CD4-positive, alpha-beta T cell treated with Interferon gamma for 1 hour (primary cell): ENCODE measurements at places on chromosomes 2 and 18.

- no peak for DNase-seq
Observed at GRCh38 chr2:239889641-239890121, 135.5 kb downstream of the NDUFA10 start.

DNA sequence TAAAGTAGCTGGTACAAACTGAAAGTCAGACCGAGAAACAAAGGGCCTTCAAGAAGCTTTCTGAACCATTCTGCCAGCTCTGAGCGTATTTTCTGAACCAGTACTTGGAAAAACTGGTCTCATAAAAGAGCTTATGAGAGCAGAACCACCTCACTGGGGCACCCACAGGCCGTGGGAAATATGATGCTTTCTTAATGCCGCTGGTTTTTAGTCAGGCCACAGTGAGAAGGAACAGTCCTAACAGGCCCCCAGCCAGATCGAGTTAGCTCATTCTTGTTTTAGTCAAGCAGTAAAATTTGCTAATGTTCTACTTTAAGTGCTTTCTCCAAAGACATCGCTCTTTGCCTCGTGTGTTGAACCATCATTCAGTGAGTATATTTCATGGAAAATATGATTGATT lies 12.7 kb upstream of the NOSTRIN start:
- no peak for DNase-seq

- no peak for DNase-seq
Observed at GRCh38 chr2:206918263-206918662, 21.1 kb upstream of the CPO start.

DNA sequence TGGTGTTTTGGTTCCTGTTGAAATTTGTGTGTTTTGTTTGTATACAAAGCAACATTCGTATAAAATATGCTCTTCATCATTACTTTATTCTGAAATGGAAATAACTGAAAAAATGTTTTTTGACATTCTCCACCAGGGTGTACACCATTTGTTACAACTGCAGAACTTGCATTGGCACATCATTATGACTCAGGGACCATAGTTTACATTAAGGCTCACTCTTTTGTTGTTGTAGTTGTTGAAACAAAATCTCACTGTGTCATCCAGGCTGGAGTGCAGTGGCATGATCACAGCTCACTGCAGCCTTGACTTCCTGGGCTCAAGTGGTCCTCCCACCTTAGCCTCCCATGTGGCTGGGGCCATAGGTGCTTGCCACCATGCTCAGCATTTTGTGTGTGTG lies 676.6 kb downstream of the TDRD15 start:
- DNase-seq: no peak

DNA sequence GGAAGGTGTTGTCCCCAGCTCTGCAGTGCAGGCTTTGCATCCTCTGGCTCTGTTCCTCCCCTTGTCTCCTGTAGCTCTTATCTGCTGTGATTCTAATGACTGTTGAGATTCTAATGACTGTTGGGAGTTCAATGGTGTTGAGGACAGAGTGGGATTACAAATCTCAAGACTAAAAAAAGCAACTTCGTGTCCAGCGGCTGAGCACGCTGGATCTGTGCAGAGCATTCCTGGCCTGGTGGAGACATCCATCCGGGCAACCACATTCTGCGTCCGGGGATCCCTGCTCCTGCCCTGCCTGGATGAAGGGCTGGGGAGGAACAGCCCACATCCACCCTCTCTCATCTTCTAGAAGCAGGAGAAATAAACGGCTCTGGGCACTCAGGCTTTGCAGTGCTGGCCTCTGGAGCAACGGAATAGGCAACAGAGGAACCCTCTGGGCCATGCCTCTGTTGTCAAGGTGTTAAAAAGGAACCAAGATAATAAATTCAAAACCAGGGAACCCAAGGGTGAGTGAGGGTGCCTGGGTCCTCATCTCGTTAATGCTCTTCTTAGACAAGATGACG lies 106.7 kb upstream of the ASB18 start:
- no peak for DNase-seq

- no peak for DNase-seq
Observed at GRCh38 chr18:21444465-21445212, 155.9 kb downstream of the ESCO1 start.

DNA sequence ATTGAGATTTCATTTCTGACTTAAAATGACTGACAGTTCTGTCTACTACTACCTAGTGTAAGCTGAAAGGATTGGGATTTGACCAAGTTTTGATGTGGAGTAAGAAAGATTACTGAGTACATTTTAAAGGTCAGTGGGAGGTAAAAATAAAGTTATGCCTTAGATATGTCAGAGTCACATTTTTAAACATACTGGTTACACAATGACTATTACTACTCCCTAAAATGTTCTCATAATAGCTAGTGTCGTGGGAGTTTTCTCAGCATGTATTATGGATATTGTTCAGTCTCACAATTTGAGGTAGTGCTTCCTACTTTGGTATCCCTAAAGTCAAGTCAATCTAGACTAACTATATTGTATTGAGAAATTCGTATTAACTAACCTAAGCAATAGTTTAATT lies 1092.5 kb downstream of the LRP1B start:
- no peak for DNase-seq

- DNase-seq: peak; percentile 37
Observed at GRCh38 chr2:28394331-28394877, 1.7 kb downstream of the FOSL2 start.

DNA sequence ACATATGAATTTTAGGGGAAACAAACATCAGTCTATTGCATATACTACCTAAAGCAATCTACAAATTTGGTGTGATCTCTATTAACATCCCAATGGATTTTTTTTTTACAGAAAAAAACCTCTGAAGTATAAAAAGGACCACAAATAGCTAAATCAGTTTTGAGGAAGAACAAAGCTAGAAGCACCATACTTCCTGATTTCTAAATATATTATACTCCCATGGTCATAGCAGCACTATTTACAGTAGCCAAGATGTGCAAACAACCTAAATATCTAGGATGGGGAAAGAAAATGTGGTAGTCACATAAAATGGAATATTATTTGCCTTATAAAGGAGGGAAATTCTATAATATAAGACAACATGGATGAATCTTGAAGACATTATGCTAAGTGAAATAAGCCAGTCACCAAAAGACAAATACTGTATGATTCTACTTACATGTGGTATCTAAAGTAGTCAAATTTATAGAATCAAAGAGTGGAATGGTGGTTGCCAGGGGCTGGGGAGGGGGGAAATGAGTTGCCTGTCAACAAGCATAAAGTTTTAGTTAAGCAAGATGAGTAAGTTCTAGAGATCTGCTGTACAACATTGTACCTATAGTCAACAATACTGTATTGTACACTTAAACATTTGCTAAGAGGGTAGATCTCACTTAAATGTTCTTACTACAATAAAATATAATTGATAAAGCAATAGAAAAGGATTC lies 17.6 kb upstream of the CASP8 start:
- no peak for DNase-seq

DNA sequence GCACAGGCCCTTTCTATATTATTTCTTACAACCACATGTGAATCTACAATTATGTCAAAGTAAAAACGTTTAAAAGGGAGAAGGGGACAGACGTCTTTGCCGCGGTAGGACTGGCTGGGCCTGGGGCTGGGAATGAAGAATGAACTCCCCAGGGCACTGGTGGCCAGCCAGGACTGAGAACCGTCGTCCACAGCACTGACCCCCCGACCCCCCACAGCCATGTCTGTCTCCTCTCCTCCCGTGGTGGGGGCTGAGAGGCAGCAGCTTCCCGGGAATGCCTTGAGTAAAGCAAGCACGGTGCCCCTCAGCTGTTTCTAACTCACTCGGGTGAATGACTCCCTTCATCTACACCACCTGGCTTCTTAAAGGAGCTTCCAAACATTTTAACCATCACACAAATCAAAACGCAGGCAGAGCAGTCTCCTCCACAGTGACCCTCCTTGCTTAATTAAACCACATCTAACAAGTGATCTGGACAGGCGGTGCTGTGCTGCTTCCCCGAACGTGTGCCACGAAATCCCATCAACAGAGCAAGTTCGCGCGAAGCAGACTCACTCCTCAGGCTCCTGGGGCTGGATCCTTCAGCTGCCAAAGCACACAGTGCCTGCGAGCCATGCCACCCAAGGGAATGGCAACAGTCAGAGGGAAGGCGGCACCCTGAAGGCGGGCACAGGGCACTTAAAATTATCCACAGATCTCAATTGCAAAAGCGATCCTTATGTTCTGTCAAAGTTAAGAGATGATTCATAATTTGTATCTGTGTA lies 217.7 kb downstream of the EIPR1 start:
- no peak for DNase-seq

GRCh38 chr2:47778698-47779425 lies 4.1 kb upstream of the MSH6 start:
- no peak for DNase-seq

DNA sequence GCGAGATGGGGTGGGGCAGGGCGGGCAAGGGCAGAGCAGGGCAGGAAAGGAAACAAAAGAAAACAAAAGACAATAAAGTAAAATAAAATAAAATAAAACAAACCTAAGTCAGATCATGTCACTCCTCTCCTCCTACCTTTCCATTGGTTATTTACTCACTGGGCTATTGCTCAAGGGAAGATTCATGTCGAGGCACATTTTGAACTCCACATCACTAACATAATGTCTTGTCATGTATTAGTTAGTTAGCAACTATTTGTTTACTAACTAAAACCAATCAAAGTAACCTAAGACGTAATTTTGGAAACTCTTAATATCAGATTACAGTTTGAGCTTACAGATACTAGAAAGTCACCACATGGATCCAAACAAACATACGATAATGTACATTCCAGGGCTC lies 2.2 kb downstream of the C1D start:
- no peak for DNase-seq

DNA sequence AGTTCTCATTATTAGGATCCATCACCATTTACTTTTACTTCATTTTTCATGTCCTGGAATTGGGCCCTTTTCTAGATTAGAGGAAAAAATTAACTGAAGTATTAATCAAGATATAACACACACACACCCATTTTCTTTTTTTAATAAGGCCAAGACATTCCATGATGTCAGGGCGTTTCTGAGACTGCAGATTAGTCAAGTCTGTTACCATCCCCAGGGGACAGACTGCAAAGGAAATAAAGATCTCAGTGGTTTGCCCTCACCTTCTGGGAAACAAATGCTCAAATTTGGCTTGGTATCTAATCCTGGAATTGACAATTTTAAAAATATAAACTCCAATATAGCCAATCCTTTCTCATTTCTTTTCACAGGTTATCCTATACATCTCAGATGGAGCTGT lies 27.4 kb downstream of the RMP24 start:
- no peak for DNase-seq

- no peak for DNase-seq
Observed at GRCh38 chr18:43525169-43525568, 247.9 kb upstream of the SYT4 start.

- DNase-seq: no peak
Observed at GRCh38 chr2:40130251-40130994, 321.5 kb downstream of the SLC8A1 start.

- DNase-seq: no peak
Observed at GRCh38 chr18:34834897-34835296, 124.8 kb downstream of the DTNA start.

DNA sequence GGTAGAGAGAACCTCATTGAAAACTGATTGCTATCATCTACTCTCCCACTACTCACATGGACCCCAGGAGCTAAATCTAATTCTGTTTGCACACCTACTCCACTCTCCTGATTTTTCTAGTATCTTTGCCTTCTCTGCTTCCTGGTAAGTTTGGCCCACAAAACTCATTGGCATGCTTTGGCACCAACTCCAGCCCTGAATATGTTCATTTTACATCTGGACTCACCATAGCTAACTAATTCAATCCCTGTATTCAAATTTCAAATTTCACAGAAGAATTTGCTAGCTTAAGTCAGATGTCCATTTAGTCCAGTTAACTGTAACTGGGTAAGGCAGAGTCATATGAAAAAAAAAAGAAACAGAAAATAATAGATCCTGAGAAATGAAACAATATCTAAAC lies 442.1 kb downstream of the SUCLG1 start:
- DNase-seq: no peak

DNA sequence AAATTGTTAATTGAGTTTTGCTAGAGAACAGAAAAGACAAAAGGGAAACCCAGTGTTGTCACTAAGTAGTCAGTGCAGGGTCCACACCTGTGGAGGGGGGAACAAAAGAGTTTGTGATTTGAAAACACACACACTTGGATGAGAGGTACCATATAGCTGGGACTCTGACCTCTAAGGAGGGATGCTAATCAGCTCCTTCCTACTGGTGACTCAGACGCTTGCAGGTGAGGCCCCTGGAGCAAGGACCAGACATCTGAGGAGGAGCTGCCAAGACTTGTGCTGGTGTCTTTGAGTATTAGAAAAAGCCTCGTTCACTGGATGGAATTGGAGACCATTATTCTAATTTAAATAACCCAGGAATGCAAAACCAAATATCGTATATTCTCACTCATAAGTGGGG lies 146.4 kb upstream of the MAP2 start:
- no peak for DNase-seq

DNA sequence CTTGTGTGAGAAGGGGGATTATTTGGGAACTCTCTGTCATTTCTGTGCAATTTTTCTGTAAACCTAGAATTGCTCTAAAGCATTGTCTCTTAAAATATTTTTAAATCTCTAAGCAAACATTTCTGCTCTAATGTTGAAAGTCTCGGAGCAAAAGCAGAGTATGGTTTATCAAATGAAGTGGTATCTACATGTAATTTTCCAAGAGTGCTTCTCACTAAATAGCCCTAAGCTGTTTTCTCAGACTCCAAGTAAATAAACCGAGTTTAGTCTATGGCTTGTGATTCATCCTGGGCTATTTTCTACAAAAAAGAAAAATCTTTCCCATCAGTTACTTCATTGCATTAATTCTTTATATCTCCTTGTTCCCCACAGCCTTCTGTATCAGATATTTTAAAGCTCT lies 90.8 kb downstream of the METTL4 start:
- DNase-seq: no peak

DNA sequence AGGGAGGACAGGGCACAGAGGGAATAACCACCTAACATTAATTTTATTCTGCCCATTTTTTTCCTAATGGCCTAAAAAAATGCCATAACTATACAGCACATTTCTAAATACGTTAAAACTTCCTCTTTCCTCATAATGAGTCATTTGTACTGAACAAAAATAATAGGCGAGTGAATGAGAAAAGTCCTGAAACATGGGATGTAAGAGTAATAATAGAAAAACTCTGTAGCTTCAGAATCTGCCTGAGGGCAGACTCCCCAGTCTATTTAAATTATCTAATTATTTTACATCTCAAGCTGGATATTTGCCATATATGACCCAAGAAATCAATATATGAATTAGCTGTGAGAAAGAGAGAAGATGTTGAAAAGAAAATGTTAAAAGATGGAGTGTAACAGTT lies 285.1 kb downstream of the TMX3 start:
- DNase-seq: no peak

- DNase-seq: peak; percentile 67
Observed at GRCh38 chr18:44507729-44508325, 172.9 kb upstream of the SETBP1 start.

- DNase-seq: no peak
Observed at GRCh38 chr2:16507655-16508489, 157.8 kb downstream of the CYRIA start.

- DNase-seq: no peak
Observed at GRCh38 chr2:240319855-240320203, 115.6 kb upstream of the GPC1 start.

GRCh38 chr18:24793742-24794141 lies 333.3 kb downstream of the HRH4 start:
- no peak for DNase-seq

GRCh38 chr18:62781262-62781661 lies 65.9 kb downstream of the PHLPP1 start:
- DNase-seq: no peak

GRCh38 chr2:174350018-174350417 lies 15.3 kb downstream of the SP9 start:
- DNase-seq: no peak
